ENCODE measurements at places on chromosomes 11 and 22.

GRCh38 chr11:96215826-96216225, 127.2 kb downstream of the MAML2 start:
- DNase-seq: no peak

GRCh38 chr11:120681434-120682331, 170.1 kb downstream of the GRIK4 start:
- DNase-seq: no peak

GRCh38 chr11:122598971-122599370, 56.6 kb upstream of the UBASH3B start:
- no peak for DNase-seq

DNA sequence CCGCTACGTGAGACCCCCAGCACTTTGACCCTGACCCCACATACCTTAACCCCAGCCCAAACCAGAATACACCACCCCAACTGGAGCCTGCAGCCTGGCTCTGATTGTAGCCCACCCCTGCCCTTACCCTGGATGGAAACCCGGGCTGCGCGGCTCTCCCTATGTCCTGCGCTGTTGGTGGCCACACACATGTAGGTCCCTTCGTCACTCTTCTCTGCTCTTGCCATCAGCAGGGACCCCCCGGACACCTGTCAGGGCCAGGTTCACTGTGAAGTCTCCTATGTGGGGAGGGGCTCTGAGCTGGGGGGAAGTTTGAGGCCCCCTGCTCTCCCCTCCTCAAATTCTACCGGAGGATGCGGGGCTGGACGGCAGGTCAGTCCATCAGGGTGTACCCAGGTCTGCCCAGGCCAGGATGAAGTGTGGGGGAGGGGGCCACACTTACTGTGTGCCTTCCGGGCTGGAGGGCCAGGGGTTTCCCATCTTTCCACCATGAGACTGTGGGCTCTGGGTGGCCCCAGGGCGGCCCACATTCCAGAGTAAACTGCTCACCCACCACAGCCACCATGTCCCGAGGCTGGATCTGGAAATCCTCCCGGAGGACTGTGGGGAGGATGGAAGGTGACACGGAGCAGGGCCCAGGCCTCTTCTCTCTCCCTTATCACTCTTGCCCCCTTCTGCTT, 1.5 kb downstream of the ROBO4 start:
- no peak for DNase-seq

Measured in anterior cingulate cortex (tissue), 58 donors.